ENCODE measurements at places on chromosomes 2 and 18.

GRCh38 chr2:22011048-22011447 is 887.3 kb downstream of the TDRD15 start:
- DNase-seq, result no peak

- peak; percentile 22 for DNase-seq
Observed at GRCh38 chr2:232761301-232761907, 15.0 kb downstream of the KCNJ13 start.

DNA sequence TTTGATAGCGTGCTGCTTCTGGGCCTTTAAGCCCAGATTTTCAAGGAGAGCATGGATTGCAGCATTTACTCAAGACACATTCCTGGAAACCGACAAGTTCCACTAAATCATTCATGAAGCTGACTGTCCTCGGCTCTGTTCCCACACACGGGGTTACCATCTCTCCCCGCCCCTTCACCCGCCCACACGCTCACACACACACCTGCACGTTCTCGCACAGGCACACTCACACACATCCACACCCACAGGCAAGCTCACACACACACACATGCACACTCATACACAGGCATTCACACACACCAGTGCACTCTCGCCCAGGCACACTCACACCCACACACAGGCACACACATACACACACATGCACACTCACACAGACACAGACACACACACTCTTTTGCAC is 150.0 kb upstream of the AGAP1 start:
- DNase-seq, result no peak

DNA sequence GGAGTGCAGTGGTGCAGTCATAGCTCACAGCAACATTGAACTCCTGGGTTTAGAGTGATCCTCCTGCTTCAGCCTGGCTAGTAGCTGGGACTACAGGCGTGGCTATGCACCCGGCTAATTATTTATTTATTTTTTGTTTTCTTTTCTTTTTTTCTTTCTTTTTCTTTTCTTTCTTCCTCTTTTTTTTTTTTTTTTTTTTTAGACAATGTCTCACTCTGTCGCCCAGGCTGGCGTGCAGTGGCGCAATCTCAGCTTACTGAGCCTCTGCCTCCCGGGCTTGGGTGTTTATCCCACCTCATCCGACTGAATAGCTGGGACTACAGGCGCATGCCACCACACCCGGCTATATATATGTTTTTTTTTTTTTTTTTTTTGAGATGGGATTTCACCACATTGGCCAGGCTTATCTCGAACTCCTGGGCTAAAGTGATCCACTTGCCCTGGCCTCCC is 1.4 kb upstream of the ANXA4 start:
- no peak for DNase-seq

DNA sequence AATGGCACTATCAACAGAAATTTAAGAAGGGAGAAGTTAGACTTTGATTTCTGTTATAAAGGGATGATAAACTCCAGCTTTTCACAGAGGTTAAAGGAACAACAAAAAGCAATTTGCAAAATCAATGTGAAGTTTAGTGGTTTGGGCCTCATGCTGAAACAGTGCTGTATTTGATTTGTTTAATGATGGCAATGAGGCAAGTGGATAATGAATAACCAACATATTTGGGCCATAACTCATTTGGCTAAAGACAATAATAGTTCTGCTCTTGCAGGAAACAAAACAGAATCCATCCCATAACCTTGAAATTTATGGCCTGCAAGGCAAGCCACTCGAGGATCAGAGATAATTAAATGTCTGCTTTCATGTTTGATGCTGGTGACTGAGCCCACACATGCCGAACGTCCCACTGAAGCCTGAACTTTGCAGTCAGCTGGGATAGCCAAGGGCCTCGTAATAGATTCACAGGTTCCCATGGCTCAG is 56.5 kb downstream of the TPGS2 start:
- no peak for DNase-seq

DNA sequence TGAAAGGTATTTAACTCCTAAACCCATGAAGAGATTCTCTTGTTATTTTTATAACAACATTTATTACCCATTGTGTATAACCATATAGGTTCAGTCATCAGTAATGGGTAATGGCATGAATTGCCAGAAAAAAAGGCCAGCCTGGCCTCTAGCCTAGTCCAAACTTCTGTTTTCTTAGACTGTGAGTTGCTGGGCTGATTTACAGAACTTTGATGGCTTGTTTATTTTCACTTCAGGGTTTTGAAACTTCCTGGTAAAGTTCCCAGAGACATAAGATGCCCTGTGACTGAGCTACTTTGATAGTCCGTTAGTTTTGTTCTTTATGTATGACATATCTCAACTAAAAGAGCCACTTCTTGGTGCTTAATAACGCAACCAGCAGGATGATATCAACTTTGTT is 164.8 kb downstream of the METTL4 start:
- DNase-seq, result no peak

DNA sequence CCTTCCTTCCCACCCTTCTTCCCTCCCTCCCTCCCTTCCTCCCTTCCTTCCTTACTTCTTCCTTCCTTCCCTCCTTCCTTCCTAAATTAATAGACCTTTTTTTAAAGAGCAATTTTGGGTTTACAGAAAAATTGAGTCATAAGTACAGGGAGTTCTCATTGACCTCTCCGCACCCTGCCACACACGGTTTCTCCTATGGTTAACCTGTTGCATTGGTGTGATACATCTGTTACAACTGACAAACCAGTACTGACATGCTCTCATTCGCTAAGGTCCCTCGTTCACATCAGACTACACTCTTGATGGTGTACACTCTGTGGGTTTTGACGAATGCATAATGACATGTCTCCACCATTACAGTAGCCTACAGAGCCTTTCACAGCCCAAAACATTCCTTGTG is 11.6 kb upstream of the SDC1 start:
- DNase-seq, result no peak
